ENCODE measurements at places on chromosomes 1 and 21.

GRCh38 chr1:230682882-230683610 is 30.9 kb downstream of the AGT start:
- no peak for DNase-seq

- no peak for DNase-seq
These were observed 13.0 kb upstream of the PARP1 start for GRCh38 chr1:226420897-226421296.

GRCh38 chr1:84883286-84883685 is 9.7 kb downstream of the LPAR3 start:
- no peak for DNase-seq

GRCh38 chr1:24898152-24898908 is 31.7 kb downstream of the RUNX3 start:
- peak; percentile 44 for DNase-seq

DNA sequence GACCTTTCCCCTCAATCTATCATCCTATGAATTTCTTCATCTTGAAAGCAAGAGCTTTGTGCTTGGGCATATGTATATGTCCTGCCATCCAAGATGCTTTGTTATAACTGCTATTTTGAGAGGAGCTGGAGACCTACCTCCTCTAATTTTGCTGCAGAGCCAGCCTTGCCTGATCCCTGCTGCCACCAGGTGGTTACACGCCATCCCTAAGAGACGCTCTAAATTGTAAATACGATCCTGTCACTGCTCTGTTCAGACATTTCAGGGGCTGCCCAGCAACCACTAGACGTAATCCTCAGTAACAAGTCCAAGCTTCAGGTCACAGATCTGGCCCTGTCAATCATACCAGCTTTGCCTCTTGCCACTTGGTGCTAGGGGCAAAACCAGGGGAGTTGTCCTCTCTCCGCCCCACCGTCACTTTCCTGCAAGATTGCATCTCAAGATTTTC is 32.9 kb downstream of the GPA33 start:
- no peak for DNase-seq

DNA sequence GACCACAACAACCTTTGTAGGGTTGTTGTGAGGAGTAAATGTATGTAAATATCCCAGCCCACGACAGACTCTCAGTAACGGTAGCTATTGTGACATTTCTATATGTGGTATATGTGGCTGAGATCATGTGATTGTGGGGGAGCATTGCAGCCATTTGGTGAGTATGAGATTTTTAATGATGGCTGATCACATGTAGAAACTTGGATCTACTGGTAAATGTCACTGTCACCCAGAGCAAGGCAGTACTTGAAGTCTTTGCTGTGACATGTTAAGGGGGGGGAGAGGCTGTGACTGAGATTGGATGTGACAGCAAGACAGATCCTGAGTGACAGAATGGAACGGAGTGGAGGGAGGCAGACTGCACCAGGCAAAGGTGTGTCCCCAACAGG is 23.9 kb upstream of the MEF2D start:
- DNase-seq = peak; percentile 12

- no peak for DNase-seq
These were observed 19.4 kb downstream of the ZBTB40 start for GRCh38 chr1:22471078-22471477.

GRCh38 chr1:229620876-229621275 is 5.0 kb downstream of the TAF5L start:
- no peak for DNase-seq

DNA sequence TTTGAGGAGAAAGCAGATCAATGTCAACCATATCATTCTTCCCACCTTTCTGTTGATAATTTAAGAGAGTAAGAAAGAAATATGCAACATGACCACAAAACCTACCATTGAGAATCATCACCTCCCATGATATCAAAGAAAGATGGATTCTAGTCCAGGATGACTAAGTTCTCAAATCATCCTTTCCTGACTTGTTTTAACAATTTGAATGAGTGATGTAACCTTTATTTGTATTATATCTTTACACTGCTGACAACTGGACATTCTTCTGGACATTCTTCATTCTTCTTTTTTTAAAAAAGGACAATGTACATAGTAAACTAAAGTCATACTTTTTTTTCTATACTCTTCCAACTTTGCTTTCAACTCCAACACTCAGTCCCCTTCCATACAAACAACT is 9.5 kb downstream of the PSMB4 start:
- DNase-seq = no peak

- no peak for DNase-seq
These were observed 18.8 kb upstream of the EPS8L3 start for GRCh38 chr1:109782514-109782913.

GRCh38 chr21:36766511-36766910 is 67.6 kb downstream of the SIM2 start:
- DNase-seq = no peak

GRCh38 chr1:164726235-164726634 is 167.3 kb downstream of the PBX1 start:
- no peak for DNase-seq

DNA sequence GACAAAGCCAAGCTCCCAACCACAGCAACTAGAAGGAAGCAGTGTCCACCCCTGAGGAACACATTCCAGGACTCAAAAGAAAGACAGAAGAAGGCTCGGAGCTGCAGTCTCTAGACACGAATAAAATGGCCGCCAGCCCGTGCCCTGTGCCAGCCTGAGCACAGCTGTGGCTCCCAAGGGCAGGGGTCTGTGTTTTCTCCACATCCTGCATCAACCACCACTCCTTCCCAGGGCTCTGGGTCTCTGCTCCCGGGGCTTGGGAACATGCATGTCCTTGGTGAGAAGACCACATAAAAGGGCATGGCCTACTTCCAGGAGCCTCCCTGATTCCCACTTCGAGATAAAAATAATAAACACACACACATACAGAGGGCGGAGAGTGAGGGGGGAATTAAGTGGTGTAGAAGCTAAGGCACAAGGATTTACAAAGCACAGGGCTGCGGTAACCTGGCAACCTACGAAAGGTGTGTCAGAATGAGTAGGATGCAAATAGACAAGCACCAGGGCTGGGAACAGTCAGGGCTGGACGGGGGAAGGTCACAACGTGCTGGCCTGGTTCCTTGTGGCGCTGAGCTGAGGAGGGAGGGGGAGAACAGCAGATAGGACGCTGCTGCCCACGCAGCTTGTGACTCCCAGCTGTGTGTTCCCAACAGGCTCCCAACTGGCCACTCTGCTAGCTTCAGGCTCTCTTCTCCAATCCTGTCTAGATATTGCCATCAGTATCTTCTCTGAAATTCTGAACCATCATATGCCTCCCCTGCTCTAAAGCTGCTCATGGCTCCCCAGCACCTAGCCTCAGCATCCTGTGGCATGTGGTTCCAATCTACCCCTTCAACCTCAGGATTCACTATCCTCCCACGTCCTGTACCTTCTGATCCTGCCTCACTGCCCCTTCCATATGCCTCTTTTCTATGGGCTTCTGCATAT is 72.5 kb downstream of the CD34 start:
- no peak for DNase-seq

DNA sequence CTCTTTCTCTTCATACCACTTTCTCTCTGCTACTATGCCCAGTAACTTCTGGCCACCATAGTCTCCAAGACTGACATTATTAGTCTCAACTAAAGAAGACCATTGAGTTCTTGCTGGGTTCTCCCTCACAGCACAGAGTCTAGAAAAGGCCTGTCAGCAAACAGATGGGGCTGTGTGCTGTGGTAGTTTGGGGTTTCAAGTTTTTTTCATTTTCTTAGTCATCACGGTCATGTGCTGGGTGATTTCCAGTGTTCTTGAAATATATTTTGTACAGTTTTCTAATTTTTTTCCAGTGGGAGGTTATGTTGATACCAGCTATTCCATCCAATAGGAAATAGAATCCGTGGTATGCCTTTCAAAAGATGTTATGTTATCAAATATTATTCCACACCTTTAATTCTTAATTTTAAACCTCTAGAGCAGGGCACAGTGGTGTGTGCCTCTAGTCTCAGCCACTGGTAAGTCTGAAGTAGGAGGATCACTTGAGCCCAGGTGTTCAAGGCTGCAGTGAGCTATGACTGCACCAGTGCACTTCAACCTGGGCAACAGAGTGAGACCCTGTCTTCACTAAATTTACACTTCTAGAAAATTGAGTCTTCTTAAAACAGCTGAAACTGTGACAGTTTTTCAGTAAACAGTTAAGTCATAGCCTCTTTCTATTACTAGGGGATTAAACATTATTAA is 8.3 kb downstream of the CFHR2 start:
- DNase-seq = no peak
